ENCODE measurements at places on chromosomes 1 and 21.

DNA sequence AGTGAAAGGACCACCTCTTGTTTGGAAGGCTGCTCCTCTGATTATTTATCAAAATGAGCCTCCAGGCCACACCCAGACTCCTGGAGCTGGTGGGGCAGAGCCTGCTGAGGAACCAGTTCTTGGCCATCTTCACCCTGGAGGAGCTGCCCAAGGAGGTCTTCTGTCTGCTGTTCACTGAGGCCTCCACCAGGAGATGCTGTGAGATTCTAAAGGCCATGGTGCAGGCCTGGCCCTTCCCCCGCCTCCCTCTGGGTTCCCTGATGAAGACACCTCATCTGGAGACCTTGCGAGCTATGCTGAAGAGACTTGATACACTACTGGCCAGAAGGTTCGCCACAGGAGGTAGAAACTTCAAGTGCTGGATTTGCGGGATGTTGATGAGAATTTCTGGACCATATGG is 61.7 kb upstream of the GJA8 start:
- DNase-seq = peak; percentile 7

DNA sequence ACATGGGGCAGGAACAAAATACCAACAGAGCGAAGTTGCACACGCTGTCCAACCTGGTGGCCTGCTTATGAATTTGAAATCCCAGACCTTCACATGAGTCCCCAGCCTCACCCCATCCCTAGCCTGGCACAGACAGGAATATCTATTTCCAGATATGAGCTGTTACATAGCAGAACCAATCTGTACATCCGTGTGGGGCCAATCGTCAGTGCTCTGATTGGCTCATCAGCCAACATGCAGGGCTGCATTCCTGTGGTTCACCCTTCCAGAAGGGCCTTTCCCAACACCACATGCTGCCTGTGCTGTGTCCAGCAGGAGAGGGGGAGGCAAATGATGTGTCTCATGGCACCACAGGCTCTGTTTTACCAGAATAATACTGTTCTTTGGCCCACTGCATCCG is 31.3 kb downstream of the CCN1 start:
- no peak for DNase-seq

DNA sequence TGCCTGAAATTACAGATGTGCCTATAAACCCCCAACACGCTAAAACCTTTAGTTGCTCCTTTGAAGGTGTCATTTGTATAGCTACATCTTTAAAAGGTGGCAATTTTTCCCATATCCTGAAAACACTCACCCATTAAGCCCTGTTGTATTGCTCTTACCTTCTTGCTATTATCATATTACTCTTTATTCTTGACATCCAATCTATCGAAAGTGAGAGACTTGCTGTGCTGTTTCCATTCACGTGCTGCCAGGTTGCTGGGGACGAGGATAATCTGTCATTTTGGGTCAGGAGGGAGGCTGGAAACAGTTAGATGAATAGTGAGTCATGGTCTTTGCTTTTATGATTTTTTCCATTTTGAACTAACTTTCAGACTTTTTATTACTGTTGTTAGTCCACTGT is 213.0 kb upstream of the PRMT6 start:
- DNase-seq = no peak

DNA sequence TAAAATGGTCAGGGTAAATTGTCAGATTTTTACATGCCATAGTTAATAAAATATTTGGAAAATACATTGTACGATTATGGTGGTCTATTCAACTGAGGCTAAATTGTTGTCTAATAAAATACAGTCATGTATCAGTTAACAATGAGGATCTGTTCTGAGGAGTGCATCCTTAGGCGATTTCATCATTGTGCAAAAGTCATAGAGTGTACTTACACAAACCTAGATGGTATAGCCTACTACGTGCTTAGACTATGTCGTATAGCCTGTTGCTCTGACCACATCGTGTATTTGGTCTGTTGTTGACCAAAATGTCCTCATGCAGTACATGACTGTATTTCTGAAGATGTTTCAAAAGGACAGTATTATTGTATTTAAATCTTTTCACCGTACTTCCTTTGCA is 5.2 kb downstream of the EEIG2 start:
- no peak for DNase-seq

DNA sequence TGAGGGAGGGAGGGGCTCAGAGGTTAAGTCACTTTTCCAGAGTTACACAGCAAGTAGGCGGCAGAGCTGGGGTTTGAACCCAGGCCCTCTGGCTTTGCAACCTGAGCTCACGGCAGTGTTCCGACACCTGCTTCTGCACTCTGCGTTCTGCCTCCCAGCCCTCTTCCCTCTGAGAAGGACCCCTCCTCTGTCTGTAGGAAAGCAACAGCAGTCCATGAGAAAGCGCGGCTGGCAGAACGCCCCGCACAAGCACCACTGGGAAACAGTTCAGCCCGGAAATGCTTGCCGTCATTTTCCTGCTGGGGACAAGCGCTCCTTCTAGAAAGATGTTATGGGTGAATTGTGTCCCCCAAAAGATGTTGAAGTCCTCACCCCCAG is 241.1 kb downstream of the NPHP4 start:
- no peak for DNase-seq

- DNase-seq = peak; percentile 23
Measured at GRCh38 chr1:44632598-44632997, 41.7 kb downstream of the TMEM53 start.

DNA sequence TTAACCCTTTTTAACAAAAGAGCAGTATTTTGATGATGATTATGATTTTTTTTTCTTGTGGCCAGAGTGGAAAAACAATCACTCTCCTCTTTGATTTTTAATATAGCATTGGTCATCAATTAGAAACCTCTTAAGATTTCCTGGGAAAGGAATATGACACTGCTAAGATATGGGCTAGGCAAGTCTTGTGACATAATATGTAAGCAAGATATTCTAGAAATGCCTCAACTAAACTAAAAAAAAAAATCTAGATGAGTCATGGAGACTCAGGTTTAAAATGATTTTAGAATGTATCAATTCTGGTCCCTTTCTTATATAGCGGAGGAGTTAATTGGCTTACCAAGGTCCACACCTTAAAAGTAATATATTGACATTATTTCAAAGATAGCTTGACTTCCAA is 60.3 kb upstream of the JUN start:
- DNase-seq = no peak

DNA sequence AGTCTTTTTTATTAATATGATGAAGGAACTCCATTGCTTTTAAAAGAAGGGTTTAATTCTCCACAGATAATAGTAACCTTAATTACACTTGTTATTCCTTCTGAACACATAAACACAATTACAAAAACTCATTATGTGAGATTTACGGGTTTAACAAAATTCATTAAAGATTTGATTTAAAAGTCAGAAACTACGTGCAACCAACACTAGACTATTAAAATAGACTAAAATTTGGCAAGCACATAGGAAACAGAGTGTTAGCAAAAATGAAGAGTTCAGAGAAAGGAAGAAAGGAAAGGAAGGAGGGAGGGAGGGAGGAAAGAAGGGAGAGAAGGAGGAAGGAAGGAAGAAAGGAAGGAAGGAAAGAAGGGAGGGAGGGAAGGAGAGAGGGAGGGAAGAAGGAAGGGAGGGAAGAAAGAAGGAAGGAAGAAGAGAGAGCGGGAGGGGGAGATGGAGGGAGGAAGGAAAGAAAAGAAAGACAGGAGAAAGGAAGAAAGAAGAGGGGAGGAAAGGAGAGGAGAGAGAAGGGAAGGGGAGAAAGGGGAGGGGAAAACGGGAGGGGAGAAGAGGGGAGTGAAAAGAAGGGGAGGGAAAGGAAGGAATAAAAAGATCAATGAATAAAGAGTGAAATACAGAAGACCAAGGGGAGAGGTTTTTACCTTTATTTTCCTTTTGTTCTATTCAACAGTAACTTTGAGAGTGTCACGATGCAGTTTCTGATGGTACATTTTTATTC is 123.4 kb upstream of the LYPLAL1 start:
- DNase-seq = no peak

DNA sequence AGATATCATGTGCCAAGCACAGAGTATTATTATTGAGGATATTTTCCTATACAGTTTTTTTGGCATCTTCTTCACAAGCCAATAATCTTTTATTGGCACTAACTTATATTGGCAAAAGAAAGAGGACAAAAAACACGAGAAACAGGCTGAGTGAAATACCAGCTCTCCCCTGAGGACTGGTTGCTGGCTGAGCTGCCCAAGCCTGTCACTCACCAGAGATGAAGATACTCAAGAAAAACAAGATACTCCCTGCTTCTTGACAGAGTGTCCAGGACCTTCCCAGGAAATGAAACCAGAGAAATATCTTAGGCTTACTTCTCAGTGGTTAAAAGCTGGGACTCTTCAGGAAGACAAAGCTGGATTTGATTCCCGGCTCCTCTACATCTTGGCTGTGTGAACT is 35.9 kb upstream of the ATP1B1 start:
- no peak for DNase-seq

GRCh38 chr1:182608845-182609610 is 4.8 kb upstream of the RGS16 start:
- no peak for DNase-seq

DNA sequence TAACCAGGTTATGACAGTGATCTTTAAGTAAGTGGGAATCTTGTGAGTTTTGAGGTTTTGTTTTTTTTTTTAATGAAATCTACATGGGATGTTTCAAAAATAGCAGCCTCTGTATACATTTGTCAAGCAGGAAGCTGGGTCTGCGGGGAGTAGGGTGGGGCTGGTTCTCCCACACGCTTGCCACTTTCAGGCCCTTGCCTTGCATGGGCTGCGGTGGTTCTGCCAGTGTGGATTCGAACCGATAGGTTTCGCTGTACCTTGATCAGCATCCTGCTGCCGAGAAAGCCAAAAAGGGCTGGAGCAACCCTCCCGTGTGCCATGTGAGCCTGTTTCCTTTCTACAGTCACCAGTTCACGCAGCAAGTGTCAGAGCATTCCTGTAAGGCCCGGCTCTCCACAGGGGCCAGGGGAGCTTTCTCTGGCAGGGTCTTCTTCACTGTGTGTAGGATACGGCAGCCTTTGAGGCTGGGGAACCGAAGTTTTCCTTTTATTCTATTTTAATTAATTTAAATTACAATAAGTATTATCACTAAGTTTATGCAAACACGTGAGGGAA is 79.2 kb upstream of the SAMD11 start:
- DNase-seq = peak; percentile 16

DNA sequence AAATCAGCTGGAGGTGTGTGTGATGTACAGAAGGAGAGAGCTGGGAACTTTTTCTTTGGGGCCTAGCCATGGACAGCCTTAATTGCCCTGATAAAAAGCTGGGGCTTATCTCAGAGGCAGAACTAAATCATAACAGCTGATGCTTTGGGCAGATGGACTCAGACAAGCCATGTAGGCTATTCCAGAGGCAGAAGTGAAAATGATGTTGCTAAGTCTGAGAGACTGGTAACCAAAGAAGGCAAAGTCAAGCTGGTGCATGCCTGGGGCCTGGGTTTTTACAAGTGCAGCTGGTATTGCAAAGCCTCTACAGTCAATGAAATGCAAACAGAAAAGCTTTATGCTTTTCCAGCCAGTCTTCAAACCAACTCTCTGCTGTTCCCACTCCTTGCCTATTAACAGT is 39.0 kb upstream of the LMX1A start:
- DNase-seq = no peak

DNA sequence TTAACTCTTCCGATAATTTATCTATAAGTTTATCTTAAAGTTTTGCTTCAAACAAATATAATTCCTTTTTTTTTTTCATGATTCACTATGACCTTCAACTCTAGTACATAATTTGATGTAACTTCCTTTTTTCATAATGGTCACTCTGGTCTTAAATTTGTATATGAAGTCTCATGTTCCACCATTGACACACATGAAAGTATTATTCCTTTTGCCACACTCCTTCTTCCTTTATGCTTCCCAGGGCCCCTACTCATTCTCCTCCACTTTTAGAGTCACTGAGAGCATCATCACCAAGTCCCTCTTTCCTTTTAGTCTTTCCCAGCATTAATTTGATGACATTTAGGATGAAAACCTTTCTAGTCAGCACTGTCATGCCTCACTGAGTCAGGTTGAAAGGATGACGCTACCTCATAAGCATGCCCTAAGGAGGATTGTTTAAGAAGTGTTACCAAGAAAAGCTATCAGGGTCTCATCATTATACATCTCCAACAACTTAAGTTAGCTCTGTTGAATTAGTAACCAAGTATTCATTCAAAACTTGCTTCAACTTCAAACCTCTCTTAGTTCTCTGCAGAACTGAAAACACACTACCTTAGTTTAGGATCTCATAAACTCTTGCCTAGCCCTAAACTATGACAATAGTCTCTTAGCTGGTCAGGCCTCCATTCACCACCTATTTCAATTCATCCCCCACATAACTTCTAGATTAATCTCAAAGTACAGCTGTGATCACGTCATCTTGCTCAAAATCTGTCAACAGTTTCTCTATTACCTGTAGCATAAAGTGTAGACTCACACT is 14.5 kb downstream of the AUNIP start:
- no peak for DNase-seq

DNA sequence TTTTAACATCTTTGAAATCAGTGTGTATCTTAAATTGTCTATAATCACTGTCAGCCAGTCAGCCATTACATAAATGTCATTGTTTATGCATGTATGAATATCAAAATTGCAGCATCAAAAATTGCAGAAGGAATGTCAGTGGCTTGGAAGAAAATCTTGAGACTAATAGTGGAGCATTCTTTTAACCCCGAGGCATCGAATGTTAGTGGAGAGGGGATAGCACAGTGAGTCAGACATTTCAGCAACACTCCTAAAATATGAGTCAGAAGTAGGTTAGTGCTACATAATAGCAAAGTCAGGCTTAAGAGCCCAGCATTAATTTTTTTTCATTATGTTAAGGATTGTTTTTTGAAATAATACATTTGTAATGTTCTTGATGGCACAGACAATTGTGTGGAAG is 45.5 kb downstream of the SNRPE start:
- DNase-seq = no peak

GRCh38 chr1:224637515-224637914 is 21.4 kb downstream of the CNIH3 start:
- DNase-seq = no peak

DNA sequence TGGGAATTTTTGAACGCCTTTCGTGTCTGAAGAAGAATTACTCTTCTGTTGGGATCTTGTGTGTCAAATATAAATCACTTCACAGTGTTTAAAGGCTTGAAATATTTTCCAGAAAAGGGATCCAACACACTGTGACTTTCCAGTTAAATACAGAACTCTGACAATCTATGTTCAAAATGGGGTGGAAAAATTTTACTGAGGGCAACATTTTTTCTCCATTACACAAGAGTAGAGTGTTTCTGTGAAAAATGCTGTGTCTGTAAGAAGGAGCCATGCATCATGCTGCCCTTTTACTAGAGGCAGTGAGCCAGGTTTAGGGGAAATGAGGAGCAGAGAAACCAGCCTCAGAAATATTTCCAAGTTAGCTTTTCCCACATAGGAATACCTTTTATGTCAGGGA is 86.5 kb downstream of the VPS13D start:
- no peak for DNase-seq

GRCh38 chr1:2460996-2461751 is 14.9 kb upstream of the PLCH2 start:
- no peak for DNase-seq

GRCh38 chr1:156198831-156199349 is 5.0 kb downstream of the SLC25A44 start:
- DNase-seq = peak; percentile 71

GRCh38 chr1:12040457-12041051 is 21.3 kb downstream of the MIIP start:
- peak; percentile 83 for DNase-seq

GRCh38 chr1:9687874-9688582 is 36.5 kb downstream of the PIK3CD start:
- no peak for DNase-seq

GRCh38 chr1:82044111-82044510 is 243.4 kb downstream of the ADGRL2 start:
- DNase-seq = no peak

- no peak for DNase-seq
Measured at GRCh38 chr1:168970926-168971659, 135.4 kb upstream of the ATP1B1 start.
